ENCODE measurements at places on chromosomes 3 and 15.

DNA sequence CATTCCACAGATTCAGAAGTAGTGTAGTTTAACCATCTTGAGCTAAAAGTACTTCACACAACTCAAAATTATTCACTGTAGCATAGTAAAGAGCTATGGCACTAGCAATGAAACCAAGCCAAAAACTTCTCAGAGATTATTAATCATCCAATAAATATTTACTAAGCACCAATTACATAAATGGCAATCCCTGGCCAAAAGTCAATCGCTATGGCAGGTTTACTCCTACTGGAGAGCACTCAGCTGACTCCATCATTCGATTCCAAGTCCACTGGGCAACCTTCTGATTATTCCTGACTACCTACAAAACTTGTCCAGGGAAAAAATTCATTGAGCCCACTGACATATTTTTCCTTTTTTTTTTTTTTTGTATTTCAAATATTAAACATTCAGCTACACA is 23.9 kb downstream of the ATP13A3 start:
- no peak for DNase-seq

DNA sequence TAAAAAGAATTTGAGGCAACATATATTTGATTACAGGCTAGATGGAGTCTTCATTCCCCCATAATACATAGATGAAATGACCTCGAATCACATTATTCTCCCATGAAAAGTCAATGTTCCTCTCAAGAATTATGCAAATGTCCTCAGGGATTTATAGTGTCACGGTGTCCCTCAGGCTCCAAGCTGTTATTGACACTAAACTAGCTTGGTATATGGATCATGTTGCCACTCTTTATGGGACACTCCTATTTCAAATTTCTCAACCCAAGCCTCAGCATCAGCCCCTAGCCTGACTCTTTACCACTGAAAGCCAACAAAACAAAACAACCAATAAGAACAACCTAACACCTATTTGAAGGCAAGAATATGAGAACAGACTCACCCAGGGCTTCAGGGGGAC is 139.8 kb downstream of the TPRG1 start:
- no peak for DNase-seq

DNA sequence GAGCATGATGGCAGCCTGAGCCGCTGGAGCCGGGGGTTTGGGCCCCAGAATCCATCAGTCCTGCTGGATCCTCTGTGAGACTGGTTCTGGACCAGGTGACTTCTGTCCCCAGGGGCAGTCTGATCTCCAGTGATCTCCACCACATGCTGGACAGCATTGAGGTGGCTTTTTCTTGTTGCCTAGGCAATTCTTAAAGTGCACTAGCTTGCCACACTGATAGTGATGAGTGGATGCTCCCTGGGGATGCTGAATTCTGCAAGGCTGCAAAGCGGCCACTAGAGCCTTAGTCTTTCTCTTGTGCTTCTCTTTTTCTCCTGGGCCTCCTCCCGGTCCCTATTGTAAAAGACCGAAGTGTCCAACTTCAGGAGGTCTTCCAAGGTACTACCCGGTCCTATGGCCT is 70.4 kb upstream of the ATP11B start:
- DNase-seq, result no peak

- no peak for DNase-seq
Measured at GRCh38 chr3:170437696-170438407, 19.2 kb downstream of the CLDN11 start.

DNA sequence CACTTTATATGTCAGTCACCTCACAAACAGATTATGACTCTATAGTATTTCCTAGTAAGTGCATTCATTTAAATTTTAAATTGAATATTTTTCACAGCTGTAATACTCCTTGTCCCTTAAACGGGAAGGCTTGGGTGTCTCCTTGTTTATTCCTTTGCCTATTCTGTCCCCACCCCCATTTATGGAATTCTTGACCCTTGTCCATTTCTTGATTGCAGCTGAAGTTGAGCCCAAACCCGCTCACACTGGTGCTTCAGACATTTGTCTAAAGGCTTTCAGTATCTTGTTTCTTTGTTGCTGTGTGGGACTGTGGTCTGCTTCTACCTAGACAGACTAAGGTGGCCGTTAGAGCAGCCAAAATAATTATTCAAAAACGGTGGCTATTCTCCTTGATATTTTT is 449.7 kb downstream of the FOXP1 start:
- DNase-seq, result no peak

DNA sequence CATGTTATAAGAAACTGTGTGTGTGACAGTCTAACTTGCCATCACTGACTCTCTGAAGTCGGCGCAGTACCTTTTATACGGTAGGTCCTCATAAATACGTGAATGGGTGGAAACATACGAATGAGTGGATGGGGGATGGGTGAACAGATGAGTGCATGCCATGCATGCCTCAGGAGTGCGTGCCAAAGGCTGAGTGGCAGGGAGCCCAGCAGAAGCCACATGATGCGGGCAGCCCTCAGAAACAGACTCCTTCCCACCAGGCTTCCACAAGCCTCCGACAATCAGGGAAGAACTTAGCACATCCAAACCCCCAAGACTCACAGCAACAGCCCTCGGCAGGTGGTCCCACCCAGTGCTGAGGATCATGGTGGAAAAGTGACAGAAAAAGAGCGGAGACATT is 16.7 kb downstream of the HCN4 start:
- no peak for DNase-seq

DNA sequence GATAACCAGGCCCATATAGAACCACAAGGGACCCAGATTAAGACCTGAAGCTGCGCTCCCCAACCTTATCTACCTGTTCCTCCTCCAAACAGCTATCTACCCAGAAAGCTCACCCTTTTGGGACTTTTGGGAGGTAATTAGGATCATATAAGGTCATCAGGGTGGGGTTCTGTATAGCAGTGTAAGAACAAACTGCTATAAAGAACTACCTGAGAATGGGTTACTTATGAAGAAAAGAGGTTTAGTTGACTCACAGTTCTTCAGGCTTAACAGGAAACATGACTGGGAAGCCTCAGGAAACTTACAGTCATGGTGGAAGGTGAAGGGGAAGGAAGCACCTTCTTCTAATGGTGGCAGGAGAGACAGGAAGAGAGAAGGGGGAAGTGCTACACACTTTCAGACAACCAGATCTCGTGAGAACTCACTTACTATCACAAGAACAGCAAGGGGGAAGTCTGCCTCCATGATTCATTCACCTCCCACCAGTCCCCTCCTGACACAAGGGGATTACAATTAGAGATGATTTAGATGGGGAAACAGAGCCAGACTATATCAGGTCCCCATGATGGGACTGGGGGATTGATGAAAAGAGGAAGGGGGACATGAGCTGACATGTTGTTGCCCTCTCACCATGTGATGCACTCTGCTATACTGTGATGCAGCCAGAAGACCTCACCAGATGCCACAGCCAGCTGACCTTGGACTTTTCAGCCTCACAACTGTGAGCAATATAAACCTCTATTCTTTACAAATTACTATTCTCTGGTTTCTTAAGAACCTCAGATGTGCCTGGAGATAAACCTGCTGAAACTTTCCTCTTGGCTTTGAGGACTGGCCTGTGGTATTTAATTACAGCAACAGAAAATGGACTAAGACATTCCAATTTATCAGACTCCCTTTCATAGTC is 15.3 kb upstream of the FMN1 start:
- no peak for DNase-seq

GRCh38 chr15:38611228-38611627 is 46.6 kb upstream of the RASGRP1 start:
- no peak for DNase-seq

GRCh38 chr15:56718560-56718959 is 14.7 kb downstream of the ZNF280D start:
- DNase-seq, result no peak

GRCh38 chr3:146715170-146715569 is 110.0 kb upstream of the PLSCR5 start:
- DNase-seq, result no peak

- DNase-seq, result no peak
Measured at GRCh38 chr15:57160823-57161560, 215.3 kb upstream of the CGNL1 start.

- DNase-seq, result no peak
Measured at GRCh38 chr15:33644304-33644703, 324.0 kb upstream of the CHRM5 start.

DNA sequence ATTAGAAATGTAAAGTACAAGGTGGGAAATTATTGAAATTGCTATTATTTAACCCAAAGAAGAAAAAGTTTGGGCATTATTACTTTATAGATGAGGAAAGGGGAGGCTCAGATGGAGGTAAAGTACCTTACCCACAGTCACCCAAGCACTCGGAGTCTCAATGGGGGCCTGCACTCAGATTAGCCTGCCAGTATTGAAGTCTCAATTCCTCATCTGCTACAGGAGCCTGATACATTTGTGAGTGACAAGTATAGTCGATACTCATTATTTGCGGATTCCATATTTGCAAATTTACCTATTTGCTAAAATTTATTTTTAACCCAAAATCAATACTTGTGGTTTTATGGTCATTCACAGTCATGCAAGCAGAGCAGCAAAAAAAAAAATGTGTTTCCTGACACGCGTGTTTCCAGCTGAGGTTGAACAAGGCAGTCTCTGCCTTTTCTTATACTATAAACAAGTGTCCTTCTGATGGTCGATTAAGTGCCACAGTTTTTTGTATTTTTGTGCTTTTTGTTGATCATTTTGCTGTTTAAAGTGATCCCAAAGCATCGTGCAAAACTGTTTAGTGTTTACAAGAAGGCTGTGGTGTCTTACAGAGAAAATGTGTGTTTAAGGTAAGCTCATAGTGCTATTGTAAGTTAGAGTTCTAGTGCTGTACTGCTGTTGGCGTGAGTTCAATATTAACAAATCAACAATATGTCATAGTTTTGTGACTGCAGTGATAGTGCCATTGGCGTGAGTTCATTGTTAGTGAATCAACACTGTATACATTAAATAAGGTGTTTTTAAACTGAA is 48.0 kb downstream of the ARHGEF26 start:
- DNase-seq, result no peak

DNA sequence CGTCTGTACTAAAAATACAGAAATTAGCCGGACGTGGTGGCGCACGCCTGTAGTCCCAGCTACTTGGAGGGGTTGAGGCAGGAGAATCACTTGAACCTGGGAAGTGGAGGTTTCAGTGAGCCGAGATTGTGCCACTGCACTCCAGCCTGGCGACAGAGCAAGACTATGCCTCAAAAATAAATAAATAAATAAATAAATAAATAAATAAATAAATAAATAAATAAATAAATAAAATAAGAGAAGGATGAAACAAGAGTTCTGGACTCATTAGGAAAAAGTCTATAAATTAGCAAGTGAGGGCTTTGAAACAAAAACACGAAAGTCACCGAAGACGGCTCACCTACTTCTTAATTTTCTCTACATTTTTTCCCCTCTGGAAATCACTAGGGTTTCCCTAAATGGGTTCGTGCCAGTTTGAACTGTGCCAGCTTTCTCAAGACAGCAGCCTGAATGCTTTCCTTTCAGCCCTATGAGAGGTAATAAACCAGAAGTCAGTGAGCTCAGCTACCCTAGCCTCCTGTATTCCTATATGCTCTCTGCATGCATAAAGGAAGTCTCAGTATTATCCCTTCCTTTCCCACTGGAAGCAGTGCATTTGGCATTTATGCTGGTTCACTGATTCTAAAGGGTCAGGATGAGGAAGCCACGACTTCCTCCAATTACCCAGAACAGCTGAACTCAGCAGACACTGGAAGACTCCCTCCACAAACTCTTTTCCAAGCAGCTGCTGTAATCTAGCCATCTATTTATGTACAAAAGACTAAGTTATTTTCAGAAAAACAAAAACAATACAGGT is 266.9 kb downstream of the ZBBX start:
- DNase-seq, result no peak

- no peak for DNase-seq
Measured at GRCh38 chr3:40055956-40056355, 246.5 kb downstream of the MYRIP start.

GRCh38 chr3:156915372-156915771 is 89.2 kb downstream of the LEKR1 start:
- DNase-seq, result no peak

DNA sequence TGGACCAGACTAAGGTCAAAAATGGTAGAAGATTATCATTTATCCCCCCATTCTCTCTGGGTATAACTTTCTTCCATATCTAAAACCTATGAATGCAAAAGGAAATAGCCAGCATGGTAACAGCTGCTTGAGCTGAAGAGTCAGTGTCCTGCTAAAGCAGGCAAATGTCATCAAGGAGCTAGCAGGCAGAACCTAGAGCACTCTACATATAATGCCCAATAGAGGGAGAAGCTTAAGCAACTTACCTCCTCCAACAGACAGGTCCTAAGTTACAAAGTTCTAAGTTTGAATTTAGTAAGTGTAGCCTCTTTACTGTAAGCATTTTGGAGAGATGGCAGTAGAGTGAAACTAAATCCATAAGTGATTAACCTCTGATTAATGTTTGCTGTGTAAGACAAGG is 7.7 kb downstream of the RAF1 start:
- no peak for DNase-seq

DNA sequence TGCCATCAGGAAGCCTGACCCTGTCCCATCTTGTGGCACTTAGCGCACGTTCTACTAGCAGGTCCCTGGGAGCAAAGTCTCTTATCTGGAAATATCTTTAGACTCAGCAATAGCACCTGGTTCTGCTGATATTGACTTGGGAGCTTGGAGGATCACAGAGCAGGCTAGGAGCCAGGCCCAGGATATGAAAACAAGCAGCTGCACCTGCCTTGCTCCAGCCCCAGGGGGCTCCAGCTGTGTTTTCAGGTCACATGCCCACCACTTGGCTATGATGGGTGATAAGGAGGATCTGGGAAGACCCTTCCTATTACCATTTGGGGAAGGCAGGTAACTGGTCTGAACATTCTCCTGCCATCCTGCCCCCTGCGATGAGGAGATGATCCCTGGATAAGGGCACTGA is 87.8 kb downstream of the C3orf70 start:
- DNase-seq, result no peak
